ENCODE measurements at places on chromosomes 4 and X.

GRCh38 chrX:97490656-97491055, 606.9 kb downstream of the RPA4 start:
- DNase-seq = no peak

- no peak for DNase-seq
Measured at GRCh38 chr4:38154252-38154651, 194.1 kb downstream of the PTTG2 start.

GRCh38 chrX:135489542-135489941, 30.9 kb upstream of the INTS6L start:
- no peak for DNase-seq

GRCh38 chr4:26075583-26075982, 161.6 kb downstream of the SMIM20 start:
- DNase-seq = no peak

GRCh38 chrX:53442322-53442631, 8.1 kb upstream of the HSD17B10 start:
- no peak for DNase-seq

DNA sequence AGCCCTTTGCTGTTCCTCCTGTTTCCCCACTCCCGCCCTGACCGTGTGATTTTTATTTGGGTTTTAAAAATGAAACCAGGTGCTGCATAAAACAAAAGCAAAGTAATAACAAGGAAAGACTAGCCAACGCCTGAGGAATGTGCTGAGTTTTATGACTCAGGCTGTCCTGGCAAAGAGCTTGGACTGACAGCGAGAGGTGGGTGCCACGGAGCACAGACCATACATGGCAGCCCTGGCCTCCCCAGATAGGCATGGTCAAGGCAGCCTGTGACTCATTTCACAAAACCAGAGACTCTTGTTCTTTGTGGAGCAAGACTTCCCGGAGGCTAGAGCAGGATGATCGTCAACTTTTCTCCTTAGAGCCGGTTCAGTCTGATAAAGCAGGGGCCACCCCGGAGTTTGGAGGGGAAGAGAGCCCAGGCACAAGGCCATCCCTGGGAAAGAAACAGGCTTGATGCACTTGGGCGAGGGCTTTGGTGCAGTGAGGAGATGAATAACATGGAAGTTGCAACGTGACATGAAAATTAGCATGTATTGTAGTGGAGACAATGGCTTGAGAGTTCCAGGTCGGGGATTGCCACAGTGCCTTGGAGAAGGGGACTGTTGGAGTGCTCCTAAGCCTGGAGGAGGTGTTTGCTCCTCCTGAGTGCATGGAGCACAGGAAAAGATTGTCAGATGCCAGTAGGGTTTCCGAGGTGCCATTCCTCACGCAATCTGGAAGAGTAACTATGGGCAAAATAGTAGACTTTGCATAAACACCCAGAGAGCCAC, 54.8 kb downstream of the C4orf51 start:
- DNase-seq = no peak

All from Peyer's patch (tissue), 4 donors.